ENCODE measurements at places on chromosomes 2 and 18. TPM values are rescaled to one million over a fixed set of nuclear protein-coding genes. Genes with fewer than 3 reads are reported as not detected.

The ABCG8 gene
- not detected for total RNA-seq

The FBXO11 gene
- 61.4 TPM for total RNA-seq

The OXER1 gene
- 0.26 TPM for total RNA-seq

The PID1 gene
- 8.2 TPM for total RNA-seq

The RAD51AP2 gene
- under 0.01 TPM for total RNA-seq

The SIX3 gene
- total RNA-seq, result not detected

The UGT1A8 gene
- total RNA-seq, result not detected

The CNDP2 gene
- 41.8 TPM for total RNA-seq

The LDLRAD4 gene
- total RNA-seq, result not detected

The AMER3 gene
- not detected for total RNA-seq

The ELOA2 gene
- total RNA-seq, result not detected

The KCNE4 gene
- total RNA-seq, result 11.0 TPM

The SPAG16 gene
- total RNA-seq, result 36.0 TPM

The IL36A gene
- total RNA-seq, result not detected

The IL36RN gene
- not detected for total RNA-seq

The SMC6 gene
- total RNA-seq, result 22.8 TPM

The RGPD4 gene
- total RNA-seq, result not detected

The STON1 gene
- total RNA-seq, result 12.1 TPM

The YES1 gene
- total RNA-seq, result 49.5 TPM

The SLC4A5 gene
- total RNA-seq, result under 0.01 TPM

The PPP1R1C gene
- total RNA-seq, result 0.50 TPM

The SULT1C4 gene
- total RNA-seq, result 0.26 TPM

The IL1F10 gene
- not detected for total RNA-seq

The MRPS9 gene
- total RNA-seq, result 21.3 TPM

The AQP12B gene
- not detected for total RNA-seq

The MC5R gene
- not detected for total RNA-seq

Measured in fibroblast of lung (primary cell).